ENCODE measurements at places on chromosomes 2 and 18.

DNA sequence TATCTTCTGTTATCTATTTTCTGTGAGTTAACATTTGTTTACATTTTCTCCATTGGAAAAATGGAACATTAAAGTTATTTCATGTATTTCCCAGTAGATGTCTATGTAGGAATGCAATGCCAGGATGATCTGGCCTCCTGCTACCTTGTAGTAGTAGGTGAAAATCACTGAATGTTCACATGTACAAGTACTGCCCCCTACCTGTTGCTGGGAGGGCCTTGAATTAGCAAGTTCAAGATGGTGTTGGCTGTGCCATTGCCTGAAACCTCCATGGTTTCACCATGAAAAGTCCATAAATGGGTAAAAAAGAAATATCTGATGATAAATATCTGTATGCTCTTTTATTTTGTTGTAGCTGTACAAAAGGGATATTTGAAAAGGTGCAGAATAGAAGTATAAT, 30.7 kb downstream of the XRCC5 start:
- no peak for DNase-seq

DNA sequence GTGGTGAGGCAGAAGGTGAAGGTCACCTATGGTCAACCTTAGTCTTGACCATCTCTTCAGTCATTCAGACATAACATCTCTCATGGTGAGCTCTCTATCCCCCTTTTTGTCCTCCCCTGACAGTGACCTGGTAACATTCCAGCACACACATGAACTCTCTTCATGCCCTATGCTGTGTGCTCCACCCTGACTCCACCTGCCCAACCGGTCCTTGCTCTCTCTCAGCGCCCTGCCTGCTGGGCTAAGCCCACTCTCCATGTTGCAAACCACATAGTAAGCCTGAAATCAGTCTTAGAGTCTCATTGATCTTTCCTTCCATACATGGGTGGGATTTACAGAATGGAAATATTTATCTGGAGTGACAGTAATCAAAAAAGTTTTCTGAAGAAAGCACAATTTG, 52.8 kb downstream of the MARCO start:
- DNase-seq: no peak

- DNase-seq: no peak
Observed at GRCh38 chr2:36731941-36732672, 35.6 kb downstream of the VIT start.

DNA sequence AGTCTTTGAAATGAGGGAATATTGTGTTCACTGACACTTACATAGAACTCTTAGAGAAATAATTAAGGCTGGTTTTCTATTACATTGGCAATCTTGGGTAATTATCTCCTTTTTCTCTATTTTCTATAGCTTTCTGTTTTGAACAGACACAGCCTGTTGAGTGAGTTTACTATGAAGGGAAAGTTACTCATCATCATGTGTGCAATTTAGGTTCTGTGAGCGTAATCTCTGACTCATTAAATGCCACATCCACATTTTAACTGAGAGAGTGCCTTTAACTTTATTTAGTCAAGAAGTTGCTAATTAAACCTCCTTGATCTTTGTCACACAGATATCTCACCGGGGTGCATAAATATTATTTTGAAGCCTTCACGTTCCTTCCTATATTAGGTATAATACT, 174.0 kb upstream of the SLC8A1 start:
- DNase-seq: no peak

DNA sequence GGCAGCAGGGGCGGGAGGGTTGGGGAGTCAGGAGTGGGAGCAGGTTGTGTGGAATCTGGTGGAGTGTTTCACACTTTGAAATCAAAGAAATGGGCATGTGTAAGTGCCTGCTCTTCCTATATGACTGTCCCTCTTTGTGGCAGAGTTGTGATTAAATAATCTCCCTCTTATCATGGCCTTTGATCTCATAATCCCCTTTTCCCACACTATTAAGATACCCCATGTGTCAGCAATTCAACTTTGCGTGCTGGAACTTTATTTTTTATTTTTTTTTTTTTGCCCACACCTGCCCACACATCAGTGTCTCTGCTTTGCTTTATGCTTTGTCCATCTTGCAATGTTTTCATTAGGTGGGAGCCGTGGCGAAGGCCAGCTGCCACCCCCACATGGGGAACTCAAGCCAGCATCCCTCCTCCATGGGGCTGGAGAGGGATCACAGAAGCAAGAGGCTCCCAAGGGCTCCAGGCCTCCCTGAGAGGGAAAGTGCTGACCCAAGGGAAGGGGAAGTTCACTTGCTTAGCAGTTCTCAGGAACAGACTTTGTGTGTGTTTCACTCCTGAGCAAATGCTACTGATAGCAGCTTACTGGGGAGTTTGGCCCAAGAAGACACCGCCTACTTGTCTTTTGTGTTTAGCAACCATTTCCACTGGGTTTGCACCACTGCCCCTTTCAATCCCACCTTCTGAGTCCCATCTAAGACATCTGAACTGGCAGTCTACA, 243.4 kb downstream of the BCL11A start:
- no peak for DNase-seq

- DNase-seq: no peak
Observed at GRCh38 chr18:73168236-73168635, 300.4 kb upstream of the NETO1 start.

- DNase-seq: no peak
Observed at GRCh38 chr2:10317646-10318045, 14.9 kb downstream of the HPCAL1 start.

GRCh38 chr2:54455131-54455562, 980 bp upstream of the SPTBN1 start:
- no peak for DNase-seq

DNA sequence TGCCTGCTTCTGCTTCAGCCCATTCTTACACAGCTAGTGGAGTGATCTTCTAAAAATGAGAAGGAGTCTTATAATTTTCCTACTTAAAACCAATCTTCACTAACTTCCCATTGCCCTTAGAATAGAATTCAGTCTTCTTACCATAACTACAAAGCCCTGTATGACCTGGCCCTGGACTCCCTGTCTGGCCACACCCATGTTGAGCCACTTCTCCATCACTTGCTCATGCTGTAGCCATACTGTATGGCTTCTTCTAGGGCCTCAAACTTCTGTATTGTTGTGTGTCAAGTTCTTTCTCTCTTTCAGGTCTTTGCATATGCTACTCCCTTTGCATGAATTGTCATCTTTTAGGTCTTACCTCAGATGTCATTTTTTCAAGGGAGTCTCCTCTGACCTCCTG, 11.2 kb downstream of the DGUOK start:
- no peak for DNase-seq

DNA sequence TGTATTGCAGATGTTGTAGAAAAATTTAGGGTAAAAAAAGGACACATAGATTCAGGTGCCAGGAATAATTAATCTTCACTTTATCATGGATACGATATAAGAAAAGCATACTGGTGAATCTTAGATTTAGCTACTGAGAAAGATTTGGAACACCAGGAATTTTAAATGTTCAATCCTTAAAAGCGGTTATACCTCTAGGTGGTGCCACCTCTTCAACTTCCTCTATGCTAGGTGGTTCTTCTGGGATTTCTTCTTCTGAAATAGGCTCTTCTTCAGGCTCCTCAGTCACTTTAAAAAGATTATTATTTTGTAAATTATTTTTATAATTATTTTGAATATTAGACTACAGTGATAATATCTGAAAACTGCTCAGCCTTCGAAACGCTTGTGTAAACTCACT, 133.1 kb downstream of the TTN start:
- no peak for DNase-seq

DNA sequence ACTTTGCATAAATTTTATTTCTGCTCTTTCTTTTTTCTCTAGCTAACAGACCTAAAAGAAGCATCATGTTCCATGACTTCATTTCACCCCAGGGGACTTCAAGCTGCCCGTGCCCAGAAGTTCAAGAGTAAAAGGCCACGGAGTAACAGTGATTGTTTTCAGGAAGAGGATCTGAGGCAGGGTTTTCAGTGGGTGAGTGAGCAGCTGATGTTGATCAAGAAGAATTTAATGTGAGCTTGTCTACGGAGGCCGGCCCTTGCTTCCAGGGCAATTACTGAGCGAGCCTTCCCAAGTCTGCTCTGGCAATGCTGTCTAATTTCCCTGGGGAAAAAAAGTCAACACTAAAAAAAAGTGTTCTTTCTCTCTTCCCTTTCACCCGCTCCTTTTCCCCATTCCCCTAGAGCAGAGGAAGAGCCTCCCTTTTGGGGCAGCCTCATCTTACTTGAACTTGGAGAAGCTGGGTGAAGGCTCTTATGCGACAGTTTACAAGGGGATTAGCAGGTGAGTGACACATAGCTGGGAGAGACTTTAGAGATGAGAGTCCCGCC, 1.2 kb downstream of the CDK15 start:
- DNase-seq: no peak

- DNase-seq: no peak
Observed at GRCh38 chr18:49835405-49835804, 22.1 kb upstream of the ACAA2 start.

GRCh38 chr2:177021706-177022343, 190.8 kb upstream of the HNRNPA3 start:
- no peak for DNase-seq

GRCh38 chr2:222293660-222294630, 4.9 kb downstream of the PAX3 start:
- no peak for DNase-seq

DNA sequence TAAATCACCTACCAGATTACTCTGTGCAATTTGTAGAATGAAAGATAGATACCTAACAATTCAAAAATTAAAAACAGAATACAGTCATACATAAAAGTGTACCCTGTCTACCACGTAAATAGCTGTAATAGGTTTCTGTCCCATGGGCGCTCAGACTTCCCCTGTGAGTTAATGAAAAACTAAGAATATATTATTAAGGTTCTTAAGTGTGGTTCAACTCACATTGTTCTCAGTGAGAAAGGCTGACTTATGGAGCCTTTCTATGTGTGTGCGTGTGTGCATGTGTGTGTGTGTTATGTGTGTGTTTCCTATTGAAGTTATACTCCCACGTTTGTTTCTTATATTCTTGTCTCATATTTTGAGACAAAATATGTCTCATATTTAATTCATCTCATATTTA, 114.6 kb upstream of the CD302 start:
- DNase-seq: no peak

DNA sequence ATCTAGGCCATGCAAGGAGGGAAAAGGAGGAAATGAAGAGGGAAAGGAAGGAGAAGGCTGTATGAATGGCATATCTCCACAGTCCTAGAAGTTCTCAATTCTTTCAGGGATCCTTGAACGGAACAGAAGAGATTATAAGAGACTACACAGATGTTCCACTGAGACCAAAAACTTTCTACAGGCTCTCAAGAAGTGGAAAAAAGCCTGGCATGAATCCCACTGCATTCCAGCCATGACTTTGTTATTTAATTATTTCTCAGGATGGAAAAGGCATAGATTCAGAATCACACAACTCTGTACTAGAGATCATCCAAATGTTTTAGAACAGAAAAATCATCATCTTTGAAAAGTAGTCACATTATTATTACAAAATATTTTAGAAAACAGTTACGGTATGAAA, 131.7 kb upstream of the CDH20 start:
- DNase-seq: no peak

GRCh38 chr2:216289470-216289869, 82.8 kb downstream of the MARCHF4 start:
- DNase-seq: no peak

DNA sequence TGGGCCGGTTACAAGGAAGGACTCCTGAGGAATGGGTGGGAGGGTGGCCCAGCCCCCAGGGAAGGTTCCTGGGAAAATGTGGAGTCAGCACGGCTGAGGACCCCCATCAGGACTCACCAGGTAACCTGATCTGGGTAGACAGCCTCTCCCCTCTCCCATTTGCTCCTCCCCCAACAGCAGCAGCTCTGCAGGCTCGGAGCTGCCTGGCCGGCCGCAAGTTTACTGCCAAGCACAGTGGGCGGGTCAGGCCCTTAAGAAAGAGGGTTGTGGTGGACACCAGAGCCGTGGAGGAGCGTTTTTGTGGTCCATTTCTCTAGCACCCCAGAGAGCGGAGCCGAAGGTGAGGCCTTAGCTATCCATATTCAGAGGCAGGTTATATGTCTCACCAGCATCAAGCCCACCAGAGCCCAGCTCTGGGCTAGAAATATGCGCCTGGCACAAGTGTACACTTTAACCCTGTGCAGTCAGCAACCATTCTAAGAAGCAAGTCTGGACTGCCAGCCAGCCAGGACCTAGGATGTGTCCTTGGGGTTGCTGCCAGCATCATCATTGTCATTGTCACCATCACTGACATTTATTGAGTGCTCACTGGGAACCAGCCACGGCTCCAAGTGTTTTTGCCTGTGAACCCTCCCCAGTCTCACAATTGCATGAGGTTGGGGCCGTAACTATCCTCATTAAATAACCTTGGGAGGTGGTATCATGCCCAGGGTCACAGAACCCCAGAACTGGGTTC, 190.1 kb downstream of the KLHL29 start:
- DNase-seq: no peak
